Fibroblast of upper back skin (primary cell): ENCODE measurements at places on chromosomes 12 and 14.

DNA sequence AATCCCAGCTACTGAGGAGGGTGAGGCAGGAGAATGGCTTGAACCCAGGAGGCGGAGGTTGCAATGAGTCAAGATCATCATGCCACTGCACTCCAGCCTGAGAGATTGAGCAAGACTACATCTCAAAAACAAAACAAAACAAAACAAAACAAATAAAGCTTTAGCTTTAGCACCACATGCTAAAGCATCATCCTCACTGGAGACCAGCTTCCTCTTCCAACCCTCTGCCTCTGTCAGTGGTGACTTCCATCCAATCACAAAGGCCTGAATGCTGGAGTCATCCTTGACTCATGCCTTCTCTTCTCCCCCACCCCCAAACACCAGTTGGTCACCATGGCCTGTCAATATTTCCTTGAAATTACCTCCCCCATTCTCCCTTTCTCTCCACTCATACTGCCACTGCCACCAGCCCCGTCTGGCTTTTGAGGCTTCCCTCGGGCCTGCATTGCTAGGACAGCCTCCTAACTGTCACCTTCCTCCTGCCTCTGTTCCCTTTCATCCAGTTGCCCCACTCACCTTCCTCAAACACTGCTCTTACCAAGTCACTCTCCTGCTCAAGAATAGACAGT lies 1.4 kb downstream of the ZNF385A start:
- peak; percentile 86 for DNase-seq

GRCh38 chr14:81285245-81285644 lies 64.5 kb upstream of the GTF2A1 start:
- DNase-seq: no peak

DNA sequence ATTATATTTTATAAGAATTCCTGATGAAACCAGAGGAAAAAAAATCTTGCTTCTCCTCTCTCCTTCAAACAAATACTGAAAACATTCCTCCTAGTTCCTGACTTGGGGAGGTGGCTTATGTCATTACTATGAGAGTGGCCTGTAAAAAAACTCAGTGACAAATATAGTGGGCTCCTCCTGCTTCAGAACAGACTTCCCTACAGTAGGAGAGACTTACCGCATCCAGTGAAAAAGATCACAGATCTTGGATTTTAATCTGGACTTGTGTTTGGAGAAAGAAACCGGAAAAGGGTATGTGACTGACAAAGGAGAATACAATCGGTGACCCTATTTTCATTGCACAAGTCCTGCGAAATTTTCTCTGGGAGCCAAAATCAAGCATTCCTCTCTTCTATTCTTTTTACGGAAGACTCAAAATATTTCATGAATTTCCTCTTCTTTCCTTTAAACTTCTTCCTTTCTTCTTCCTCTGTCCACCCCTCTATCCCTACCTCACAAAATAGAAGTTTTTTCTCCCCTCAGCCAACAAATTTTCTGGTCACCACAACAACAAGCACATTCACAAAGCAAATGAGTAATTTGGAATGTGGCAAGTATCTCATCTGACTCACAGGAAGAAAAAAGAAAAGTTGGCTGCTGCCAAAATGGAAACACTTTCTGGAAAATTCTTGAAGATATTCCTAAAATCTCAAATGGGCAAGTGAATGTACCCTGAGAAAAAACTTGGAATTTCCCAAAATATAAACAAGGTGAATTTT lies 185.1 kb upstream of the CDKN3 start:
- peak; percentile 87 for DNase-seq

DNA sequence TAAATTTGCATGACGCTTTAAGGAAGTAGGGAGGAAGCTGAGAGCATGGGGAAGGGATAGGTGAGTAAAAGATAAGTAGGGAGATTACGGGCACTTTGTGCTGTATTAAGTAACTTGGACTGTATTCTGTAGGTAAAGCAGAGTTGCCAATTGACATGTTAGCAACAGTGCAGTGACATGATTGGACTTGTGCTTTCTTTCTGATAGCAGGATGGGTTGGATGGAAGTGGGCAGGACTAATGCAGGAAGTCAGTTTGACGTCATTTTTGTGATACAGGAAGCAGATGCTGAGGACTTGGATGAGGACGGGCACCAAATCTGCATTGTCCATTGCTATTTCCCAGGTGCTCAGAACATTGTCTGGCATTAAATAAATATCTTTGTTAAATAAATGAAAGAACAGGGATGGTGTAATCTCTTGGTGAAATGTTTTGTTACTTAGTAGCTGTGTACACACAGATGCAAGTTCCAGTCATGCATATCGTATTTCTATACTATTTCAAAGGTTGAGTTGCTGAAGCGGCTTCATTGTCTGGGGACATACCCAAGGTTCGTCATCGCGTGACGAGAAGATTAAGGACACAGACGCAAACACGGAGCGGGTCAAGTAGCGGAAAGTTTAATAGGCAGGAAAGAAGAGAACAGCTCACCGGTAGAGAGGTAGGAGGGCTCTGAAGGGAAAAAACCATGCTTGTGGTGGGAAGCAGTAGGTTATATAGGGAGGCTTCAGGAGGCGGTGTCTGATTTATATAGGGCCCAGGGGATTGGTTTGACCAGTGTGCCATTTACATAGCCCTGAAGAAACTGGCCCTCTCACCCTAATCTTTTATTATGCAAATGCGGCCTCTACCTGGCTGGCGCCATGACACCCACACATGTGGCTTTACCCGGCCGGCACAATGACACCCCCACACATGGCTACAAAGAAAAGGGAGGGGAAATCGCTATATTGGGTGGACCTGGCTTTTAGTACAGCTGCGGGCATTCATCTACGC lies 30.7 kb downstream of the GUCY2C start:
- no peak for DNase-seq

GRCh38 chr12:25573346-25573745 lies 20.3 kb upstream of the LMNTD1 start:
- no peak for DNase-seq

DNA sequence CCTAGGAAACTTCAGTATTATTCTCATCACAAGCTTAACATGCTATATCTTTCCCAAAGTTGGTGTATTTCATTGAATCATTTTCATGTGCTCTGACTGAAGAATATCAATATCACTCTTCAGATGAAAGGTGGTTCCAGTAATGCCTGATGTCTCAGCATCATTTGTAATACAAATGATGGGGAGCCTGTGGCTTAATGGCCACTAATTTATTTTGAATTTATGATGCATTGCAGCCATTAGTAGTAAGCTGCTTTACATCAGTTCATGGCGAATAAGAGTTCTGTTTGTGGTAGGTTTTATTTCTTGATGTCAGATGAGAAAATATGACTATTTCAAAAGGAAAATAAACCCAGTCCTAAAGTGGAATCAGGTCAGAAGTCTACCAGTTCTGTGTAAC lies 139.4 kb downstream of the SLC16A7 start:
- no peak for DNase-seq

GRCh38 chr12:39886106-39886505 lies 219.8 kb downstream of the SLC2A13 start:
- no peak for DNase-seq

GRCh38 chr12:115990241-115990640 lies 287.3 kb downstream of the MED13L start:
- DNase-seq: no peak

DNA sequence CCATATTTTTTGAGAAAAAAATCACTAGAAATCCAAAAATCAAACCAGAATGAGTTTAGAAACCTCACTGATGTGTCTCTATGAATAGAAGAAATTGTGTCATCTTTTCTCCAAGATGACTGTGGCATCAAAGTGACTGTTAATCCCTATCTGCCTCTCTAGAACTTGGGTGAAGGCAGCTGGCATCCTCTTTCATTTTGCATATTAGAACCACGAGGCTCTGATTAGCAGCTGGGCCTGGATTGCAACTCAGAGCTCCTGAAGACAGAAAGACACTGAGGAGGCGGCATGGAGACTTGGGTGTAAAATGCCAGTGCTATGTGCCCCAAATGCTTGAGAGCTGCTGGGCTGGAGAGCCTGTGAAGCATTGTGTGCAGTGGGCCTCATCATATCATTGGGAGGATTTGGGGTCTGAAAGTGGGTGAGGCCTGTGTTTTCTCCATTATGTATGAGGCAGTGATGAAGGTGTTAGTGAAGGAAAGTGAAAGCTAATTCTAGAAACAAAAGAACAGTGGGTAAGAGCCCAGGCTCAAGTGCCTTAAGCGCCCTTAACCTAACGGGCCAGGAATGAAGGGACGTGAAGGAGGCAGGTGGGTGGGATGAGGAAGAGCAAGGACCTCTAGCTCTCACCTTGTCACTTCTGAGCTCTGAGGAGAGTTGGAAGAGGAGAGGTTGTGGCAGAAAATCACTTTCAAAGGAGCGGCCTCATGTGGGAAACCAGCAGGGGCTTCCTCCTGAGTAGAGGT lies 26.2 kb downstream of the NKX2-8 start:
- DNase-seq: no peak

- DNase-seq: peak; percentile 97
These were observed 89.7 kb downstream of the CAND1 start for GRCh38 chr12:67358781-67359338.

GRCh38 chr12:13948621-13949020 lies 32.8 kb downstream of the GRIN2B start:
- DNase-seq: no peak

DNA sequence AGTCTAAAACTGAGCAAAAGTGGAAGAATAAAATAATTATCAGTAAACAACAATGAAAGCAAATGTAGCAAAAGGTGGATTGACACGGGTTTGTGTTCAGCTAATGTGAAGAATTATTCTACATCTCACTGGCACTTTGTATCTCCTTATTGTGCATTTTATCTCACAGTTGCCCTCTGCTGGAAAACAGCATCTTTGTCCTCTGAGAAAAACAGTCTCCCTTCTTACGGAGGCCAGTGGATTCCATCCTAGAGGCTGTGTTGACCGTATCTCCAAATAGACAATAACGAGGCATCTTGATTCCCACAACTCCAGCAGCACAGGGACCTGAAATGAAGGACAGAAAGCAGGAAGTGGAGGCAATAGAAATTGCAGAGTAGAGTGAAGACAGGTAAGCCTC lies 51.3 kb upstream of the PLBD1 start:
- DNase-seq: peak; percentile 16

- peak; percentile 83 for DNase-seq
These were observed at the start of gene NUAK1 for GRCh38 chr12:106138633-106139421. NUAK1 (minus strand) TSS chr12:106138954; CDS start chr12:106138653, 301 bp downstream.

DNA sequence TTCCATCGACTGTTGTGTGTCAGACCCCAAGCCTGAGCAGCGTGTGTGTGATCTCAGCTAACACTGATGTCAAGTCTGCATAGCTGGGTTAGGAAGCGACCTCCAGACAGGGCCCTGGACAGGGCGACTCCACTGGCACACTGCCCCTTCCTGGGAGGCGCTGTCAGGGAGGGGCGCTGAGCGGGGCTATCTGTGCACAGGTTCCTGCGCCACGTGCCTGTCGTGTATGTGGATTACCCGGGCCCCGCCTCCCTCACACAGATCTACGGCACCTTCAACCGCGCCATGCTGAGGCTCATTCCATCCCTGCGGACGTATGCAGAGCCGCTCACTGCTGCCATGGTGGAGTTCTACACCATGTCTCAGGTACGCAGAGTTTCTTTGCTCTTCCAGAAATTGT lies 53.9 kb downstream of the DYNC1H1 start:
- DNase-seq: no peak

DNA sequence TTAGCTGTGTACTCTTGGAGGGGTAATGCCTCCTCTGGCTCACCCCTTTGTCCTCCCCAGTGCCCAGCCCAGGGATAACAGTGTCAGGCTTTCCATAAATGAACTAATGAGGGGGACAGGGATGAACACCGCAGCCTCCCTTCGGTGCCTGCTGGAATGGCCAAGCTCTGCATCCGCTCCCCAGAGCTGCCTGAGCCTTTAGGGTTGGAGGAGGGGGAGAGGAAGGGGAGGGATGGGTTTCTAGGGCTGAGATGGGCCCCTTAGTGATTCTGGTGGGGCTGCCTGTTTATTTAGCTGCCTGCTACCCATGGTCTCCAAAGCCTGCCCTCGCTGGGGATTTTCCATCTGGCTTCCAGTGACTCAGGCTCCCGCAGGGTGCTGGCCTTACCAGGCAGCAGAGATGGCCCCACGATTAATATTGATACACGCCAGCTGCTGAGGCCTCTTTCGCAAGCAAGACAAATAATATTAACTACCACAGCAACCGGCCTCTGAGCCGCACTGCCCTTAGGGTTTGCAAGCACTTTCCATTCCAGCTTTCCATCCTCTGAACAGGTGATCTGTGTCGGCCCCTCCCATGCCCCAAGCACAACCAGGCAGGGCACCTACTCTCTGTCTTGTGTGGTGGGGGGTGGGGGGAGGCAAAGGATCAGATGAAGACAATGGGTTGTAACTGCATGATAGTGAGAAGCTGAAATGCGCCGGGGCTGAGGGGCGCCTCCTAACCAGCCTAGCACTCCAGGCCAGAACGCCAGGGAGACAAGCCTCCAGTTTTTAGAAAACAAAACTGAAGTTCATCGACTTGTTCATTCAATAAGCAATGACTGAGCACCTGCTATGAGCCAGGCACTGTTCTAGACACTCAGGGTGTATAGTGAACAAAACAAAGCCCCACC lies 56.7 kb downstream of the C14orf132 start:
- DNase-seq: peak; percentile 77

- DNase-seq: no peak
These were observed 146.4 kb upstream of the LMNTD1 start for GRCh38 chr12:25699454-25699853.

DNA sequence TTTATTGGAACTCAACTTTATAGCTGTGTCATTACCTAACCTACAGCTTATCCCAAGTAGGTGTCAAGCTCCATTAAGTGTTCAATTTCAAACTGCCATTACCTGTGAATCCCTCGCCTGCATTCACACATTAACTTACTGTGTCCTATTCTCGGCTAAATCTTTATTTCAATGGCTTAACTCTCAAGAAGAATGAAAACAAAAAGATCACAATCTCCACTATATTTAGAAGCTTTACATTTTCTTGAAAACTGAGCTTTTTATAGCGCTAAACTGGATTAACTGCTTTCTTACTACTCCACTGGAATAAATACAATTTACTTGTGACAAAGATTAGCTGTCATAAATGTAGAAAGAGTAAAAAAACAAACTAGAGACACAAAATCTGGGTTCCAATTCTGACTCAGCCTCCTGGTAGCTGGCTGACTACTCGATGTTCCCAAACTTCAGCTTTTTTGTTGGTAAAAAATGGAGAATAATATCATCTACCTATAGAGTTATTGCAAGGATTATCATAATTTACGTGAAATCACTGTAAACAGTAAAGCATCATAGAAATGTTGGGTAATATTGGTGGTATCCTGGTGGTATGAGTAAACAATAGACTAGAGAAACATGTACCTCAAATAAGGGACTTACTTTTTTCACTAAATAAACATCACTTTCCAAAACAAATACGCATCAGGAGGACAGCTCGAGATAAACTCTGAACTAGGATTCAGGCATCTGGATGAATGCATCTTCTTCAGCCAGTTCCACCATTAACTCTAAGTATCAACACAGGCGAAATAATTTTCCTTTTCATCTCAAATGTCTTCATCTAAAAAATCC lies 1.7 kb downstream of the RALGAPA1 start:
- DNase-seq: no peak
